ENCODE measurements at places on chromosomes 16 and 17.

GRCh38 chr17:82883419-82884031 lies 43.7 kb upstream of the ZNF750 start:
- no peak for DNase-seq

- DNase-seq = no peak
Measured at GRCh38 chr17:30354701-30355100, 20.8 kb upstream of the TMIGD1 start.

- DNase-seq = no peak
Measured at GRCh38 chr16:82229800-82230619, 60.0 kb upstream of the MPHOSPH6 start.

DNA sequence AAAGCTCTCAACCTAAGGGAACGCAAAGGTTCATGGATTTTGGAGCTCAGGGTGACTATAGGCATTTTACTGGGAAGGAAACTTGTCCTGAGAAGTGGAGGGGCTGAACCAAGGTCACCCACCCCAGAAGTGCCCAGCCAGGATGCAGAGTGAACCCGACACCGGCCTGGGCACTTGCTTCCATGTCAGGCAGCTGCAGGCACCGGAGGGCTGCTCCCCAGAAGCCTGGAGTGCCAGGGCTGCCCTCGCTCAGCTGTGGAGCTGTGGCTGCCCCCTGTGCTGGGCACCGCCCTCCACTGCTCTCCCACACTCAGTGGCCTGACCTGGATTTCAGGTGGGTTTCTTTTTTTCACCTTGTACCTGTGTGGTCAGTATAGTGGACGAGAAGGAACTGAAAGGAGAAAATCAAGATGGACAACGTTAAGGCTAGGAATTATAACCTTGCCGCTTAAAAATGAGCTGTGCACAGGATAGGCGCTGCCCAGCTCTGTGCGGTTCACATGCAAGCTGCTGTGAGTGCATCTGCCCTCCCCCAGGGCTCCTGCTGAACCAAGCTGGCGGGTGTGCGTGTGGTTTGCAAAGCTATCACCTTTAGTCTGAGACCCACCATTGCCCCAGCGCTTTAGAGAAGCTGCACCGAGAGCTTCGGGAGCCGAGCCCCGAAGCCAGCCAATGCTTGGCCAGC lies 2.2 kb downstream of the MAPK8IP3 start:
- DNase-seq = no peak

DNA sequence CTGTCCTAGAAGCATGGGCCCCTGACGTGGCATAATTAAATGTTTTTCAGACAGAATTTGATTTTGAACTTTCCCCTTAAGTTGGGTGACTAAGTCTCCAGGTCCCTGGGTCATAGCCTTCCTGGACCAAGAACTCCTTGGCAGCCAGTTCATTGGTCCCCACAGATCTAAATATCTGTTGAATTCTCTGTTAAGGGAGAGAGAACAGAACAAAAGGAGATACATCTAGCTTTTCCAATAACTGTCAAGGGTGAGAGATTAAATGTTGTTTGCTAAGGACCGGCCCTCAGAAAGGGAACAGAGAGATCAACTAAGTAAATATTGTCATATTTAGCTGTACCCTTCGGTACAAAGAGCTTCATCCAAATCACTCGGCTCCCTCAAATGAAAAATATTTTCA lies 78.2 kb upstream of the NOL11 start:
- DNase-seq = no peak
